Stimulated activated CD4-positive, alpha-beta T cell treated with anti-CD3 and anti-CD28 coated beads, Interleukin-1b, Interleukin-23, amount 100 ng/mL, for 48 hours (primary cell): ENCODE measurements at places on chromosomes 12 and 14.
A peak's percentile ranks its signal among the peaks of the same experiment; 100 is the strongest.

GRCh38 chr14:65222440-65222858 is 120.1 kb upstream of the MAX start:
- DNase-seq = peak; percentile 67

DNA sequence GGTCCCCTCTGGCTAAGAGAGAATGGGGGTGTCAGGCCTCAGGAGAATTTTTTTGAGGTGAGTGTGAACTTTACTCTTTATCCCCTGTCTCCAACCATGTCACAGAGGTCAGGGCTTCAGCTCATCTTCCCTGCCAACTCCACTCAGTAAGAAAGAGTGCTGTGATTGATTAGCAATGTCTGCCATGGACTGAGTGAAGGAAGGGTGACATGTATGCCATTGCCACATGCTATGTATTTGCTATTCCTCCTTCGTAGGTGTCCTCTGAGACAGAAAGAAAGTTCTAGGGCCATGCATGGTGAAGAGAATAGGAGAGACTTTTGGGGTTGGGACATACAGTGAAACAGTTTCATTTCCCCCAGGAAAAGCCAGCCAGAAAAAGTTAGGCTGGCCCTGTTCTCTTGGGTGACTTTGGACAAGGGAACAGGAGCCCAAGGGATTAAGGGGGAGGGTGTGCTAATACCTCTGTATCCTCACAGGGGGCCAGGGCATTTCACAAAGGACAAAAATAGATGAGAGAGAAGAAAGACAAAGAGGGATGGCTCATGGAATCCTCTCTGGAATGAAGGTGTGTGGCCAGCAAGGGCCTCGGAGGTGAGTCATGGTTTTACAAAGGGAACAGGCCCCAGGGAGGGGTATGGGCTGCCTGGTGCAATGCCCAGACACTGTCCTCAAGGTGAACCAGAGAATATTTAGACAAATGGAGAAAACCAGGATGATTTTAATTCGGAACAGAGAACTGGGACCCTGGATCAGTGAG is 13.9 kb upstream of the MYL2 start:
- DNase-seq = no peak

DNA sequence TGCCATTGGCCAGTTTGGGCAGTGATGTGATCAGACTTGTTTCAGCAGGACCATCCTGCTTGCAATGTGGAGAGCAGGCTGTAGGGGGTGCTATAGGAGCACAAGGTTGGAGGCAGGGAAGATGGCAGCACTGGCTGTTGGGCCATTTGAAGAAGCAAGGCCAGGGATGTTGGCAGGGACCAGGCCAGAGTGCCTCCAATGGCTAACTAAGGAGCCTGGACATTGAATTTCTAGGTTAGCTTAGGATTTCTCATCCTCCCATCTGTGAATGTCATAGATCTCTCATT is 23.5 kb downstream of the FGF23 start:
- peak; percentile 72 for DNase-seq

- DNase-seq = peak; percentile 14
These were observed 9.2 kb downstream of the NIN start for GRCh38 chr14:50821510-50822464.

GRCh38 chr12:63990828-63991547 is 146.5 kb downstream of the SRGAP1 start:
- no peak for DNase-seq

DNA sequence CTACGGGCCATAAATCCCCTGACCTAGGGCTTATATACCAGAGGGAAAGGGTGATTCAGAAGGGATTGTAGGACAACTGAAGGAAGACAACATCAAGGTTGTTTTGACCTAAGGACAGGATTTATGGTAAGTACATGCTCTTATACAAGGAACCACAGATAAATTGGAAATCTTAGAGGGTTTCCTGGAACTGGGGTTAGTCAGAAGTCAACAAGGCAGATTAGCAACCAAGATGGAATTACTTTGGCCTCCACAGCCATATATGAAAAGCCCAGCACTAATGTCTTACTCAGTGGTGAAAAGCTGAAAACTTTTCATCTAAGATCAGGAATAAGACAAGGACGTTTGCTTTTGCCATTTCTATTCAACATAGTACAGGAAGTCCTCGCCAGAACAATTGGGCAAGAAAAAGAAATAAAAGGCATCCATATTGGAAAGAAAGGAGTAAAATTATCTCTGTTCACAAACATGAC is 5.4 kb downstream of the TMBIM4 start:
- DNase-seq = no peak

- no peak for DNase-seq
These were observed 36.3 kb downstream of the PRKAB1 start for GRCh38 chr12:119704065-119704747.

- DNase-seq = peak; percentile 12
These were observed 61.0 kb downstream of the CPM start for GRCh38 chr12:68871921-68872320.

- no peak for DNase-seq
These were observed 1141.3 kb downstream of the BCL11B start for GRCh38 chr14:98130691-98131090.

- no peak for DNase-seq
These were observed 98.8 kb upstream of the RGS6 start for GRCh38 chr14:71833476-71833875.

DNA sequence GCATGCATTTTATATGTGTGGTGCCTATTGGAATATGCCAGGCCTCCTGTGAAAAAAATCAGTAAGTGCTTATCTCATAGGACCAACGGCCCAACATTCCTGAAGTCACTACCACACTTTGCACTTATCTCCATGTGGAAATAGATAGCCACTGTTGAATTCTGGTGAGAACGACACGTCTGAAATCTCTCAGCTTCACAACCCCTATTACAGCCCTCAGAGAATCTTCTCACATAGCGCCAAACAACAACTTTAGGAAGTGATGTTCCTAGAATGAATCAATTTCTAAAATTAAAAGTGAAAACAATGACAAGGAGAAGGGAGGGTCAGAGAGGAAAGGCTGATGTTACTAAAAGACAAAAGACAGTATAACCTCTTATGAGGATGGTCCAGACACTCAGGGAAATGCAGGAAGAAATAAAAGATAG is 270.8 kb upstream of the BTG1 start:
- DNase-seq = no peak

DNA sequence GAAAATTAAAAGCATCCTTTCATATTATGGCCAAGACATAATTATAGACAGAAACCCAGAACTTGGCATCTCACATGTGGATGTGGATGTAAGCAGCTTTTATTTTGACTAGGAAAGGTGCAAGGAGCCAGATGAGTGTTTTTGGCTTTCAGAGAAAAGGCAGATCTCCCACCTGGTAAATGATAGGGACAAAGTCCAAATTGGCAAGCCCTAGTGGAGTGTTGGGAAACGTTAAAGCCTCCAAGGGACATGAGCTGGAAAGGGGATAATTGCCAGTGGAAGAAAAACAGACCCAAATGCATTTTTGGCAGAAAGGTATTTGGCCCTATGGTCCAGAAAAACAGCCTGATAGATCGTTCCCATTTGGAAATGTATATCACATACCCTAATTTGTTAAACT is 60.1 kb downstream of the KLHL28 start:
- no peak for DNase-seq

- DNase-seq = no peak
These were observed 1106.8 kb downstream of the AACS start for GRCh38 chr12:126171937-126172559.

DNA sequence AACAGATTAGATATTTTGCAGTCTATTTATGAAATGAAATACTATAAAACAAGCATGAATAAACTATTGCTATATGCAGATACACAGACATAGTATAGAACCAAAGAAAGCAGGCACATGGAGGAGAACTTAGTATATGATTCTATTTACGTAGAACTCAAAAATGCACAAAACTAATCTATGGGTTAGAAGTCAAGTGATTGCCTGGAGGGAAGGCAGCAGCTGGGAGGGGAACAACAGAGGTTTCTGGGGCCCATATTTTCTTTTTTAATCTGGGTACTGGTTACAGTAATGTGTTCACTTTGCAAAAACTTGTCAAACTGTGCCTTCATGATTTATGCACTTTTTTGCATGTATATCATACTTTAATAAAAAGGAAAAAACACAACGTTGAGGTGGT is 202.0 kb downstream of the BCAT1 start:
- no peak for DNase-seq

DNA sequence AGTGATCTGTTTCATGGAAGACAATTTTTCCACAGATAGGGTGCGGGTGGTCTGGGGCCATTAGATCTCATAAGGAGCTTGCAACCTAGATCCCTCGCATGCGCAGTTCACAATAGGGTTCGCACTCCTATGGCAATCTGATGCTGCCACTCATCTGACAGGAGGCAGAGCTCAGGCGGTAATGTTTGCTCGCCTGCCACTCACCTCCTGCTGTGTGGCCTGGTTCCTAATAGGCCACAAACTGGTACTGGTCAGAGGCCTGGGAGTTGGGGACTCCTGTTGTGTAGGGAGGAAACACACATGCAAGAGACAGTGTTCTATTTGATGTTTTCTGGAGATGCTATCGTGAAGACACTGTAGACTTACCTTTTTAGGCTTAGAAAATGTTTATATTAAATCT is 77.0 kb upstream of the FGD4 start:
- no peak for DNase-seq

DNA sequence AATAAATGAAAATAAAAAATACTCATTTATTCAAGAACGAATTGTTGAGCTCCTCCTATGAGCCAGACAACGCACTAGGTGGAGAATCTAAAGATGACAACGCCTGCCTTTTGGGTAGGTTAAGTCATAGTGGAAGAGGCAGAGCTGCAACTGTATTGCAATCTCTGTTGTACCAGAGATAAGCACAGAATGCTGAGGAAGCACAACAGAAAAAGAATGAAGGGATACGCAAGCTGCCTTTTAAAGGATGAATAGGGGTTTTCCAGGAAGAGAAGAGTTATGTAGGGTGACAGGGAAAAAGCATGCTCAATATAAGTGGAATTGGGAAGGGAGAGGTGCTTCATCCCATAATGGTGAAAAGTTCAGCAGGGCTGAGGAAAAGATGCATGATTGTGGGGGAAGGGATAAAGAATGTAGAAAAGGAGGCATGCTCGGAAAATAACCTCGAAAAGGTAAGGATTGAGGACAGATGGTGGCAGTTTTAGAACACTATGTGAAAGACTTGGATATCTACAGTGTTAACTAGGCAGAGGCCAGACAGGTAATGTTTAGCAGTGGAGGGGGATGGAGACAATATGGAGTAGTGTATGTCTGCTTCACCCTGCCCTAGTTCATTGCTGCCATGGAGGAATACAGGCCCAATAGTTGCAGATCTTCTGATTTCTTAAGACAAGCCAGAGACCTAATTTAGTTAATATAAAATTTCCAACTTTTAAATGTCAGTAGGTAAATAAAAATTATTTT is 63.9 kb upstream of the DUSP6 start:
- DNase-seq = no peak

DNA sequence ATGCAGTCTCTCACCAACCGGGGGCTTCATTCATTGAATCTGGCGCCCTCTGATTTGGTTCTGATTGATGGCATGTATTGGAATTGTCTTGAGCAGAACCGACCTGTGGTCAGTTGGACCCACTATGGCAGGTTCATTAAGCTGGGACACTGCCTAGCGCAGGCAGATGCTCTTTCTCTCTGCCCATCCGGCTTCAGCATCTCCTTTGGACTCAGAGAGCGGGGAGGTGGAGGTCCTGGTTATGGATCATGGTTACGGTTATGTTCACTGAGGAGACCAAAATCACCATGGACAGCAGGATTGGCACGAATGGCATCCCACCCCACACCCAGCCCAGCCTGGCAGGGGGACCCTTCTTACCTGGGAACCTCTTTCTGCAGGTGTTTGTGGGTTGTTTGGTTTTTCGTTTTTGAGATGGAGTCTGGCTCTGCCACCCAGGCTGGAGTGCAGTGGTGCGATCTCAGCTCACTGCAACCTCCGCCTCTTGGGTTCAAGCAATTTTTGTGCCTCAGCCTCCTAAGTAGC is 16.4 kb upstream of the BCL7A start:
- DNase-seq = no peak

- no peak for DNase-seq
These were observed 1.5 kb downstream of the TMEM132C start for GRCh38 chr12:128268379-128268995.

DNA sequence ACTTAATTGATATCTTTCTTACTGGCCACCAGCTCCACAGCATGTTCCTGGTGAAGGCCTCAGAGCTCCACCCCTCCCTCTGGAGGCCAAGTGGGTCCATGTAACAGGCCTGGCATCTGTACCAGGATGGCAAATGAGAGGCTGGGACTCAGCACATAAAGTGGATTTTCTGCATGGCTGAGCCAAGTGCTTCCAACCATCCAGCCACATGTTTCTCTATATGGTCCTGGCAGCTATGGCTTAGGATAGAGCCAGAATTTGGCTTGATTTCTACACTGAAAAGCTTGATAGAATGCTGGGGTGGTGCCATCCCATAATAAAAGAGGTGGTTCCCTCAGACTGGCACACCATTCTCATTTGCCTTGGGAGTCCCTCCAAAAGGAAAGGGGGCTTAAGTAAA is 94.1 kb downstream of the PAX9 start:
- no peak for DNase-seq

GRCh38 chr12:94312378-94312777 is 147.3 kb downstream of the CEP83 start:
- no peak for DNase-seq

DNA sequence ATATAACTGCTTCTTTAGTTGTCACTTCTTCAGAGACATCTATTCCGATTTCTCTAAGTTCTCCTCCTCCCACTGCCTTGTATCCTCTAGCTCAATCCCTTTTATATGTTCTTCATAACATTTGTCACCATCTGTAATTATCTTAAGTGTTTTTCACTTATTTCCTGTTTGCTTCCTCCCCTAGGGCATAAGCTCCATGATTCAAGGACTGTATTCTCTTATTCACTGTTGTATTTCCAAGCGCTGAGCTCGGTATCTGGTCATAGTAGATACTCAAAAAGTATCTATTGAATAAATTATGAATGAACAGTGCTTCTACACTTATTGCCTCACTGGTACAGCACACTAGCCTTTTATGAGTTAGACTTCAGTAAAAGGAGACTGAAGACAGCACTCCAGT is 109.0 kb upstream of the TMPO start:
- no peak for DNase-seq

DNA sequence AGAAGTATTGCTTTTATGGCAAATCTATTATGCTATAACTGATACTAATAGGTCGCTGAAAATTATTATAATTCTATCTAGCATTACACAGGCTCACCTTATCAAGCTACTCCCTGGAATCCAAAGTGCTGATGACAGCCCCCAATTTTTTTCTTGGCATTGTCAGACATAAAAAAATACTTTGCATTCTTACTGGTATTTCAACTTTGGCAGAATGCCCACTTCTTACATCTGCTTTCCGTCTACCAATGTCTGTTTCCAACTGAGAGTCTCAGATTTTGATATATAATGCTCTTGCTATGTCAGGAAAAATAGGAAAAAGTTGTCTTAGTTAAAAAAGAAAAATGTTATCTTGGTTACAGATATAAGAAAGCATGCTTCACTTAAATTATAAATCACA is 615.4 kb downstream of the C12orf50 start:
- DNase-seq = no peak

GRCh38 chr12:116744766-116745165 is 6.7 kb downstream of the RNFT2 start:
- no peak for DNase-seq

DNA sequence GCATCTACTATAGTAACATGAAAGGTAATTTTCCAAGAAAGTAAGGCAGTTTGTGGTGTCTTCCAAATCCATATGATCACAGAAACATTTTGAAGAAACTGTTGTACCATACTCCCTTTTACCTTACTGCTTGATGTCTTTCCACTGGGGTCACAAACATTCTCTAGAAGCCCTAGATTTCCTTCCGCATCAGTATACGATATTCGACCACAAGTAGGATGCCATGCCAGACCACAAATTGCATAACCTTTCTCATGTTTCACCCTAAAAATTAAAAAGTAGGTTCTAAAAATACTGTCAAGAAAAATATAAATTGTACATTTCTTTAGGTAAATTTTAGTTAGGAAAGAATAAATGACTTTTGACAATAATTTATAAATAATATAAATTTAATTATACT is 26.5 kb downstream of the WDHD1 start:
- no peak for DNase-seq
